ENCODE measurements at places on chromosomes 7 and 10.

GRCh38 chr7:136528329-136528728 lies 340.1 kb upstream of the CHRM2 start:
- DNase-seq, result peak; percentile 46

- DNase-seq, result no peak
These were observed 246.1 kb downstream of the AGMO start for GRCh38 chr7:15315678-15316077.

DNA sequence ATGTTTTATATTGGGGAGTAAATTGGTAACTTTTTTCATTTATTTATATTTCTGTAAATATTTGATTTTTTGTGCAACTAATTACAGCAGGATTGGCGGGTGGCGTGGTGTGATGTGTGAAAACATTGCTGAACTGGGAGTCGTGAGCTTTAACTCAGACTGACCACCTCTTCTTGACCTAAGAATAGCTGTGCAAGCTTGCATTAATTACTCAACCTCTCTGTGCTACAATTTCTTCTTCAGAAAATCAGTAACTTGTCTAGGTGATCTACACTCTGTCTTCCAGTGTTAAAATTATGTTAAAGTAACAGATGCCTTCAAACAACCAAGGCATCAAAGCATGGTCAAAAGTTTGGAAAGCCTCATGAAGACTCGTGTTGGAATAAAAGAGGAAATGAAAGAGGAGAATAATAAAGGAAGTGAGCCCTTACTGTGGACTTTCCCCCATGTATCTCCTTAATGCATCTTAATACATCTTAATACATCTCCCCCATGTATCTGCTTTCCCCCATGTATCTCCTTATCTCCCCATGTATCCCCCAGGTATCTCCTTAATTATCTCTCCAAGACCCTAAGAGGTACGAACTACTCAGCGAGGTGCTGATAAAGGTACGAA lies 71.2 kb downstream of the SVIL start:
- DNase-seq, result no peak

GRCh38 chr10:129707406-129708388 lies 240.7 kb downstream of the MGMT start:
- peak; percentile 7 for DNase-seq

- peak; percentile 85 for DNase-seq
These were observed 110.7 kb downstream of the RALA start for GRCh38 chr7:39733881-39734632.

GRCh38 chr7:134245253-134245652 lies 71.5 kb downstream of the SLC35B4 start:
- no peak for DNase-seq

GRCh38 chr7:23349484-23350157 lies 50.5 kb downstream of the MALSU1 start:
- DNase-seq, result no peak

DNA sequence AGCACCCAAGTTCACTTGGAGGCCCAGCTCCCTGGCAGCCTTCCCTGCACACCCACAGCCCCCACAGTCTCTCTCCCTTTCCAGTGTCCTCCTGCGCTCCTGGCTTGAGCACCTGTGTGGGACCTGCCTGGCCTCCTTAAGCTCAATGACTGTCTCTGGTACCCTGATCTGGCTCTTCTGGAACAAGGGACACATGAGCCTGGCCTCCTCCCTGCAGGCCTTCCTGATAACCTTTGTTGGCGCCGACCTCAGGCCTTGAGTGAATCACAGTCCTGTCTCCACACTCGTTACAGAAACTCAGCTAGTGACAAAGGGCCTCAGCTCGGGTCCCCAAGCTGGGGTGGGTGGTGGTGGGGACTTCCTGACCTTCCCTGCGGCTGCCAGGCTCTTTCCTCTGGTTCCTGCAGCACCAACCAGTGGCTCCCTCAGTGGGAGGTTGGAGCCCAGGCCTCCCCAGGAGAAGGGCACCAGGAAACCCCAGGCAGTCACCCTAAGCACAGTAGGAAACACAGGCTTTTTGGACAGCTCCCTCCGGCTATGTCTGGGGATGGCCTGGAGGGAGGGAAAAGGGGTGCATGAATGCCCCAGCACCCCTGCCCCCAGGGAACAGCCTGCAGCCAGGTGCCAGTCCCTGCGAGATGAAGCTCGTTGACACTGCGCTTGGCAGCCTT lies 147.3 kb downstream of the SH3PXD2A start:
- DNase-seq, result no peak

- peak; percentile 6 for DNase-seq
These were observed 5.3 kb downstream of the NEUROG3 start for GRCh38 chr10:69567920-69568319.
